ENCODE measurements at places on chromosomes 7 and 10. TPM values are rescaled to one million over a fixed set of nuclear protein-coding genes. Genes with fewer than 3 reads are reported as not detected.

DNA sequence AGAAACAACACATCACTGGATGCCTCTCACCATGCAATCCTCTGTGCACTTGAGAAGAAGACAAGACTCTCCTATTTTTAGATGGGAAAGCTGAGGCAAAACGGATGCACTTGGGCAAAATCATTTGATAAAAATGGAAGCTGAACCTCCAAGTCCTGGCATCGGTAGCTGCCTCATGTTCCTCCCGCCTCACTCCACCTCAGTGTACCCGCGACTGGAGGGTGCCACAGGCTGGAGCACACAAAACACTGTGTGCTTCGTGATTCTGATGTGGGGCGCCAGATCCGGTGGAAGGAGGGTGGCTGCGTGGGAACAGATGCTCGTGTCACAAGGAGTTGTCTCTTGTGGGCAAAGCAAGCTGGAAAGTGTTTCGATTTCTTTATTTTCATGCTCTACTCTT is 41.3 kb downstream of the TAS2R41 start:
- no peak overlapping the region for H3K27ac ChIP-seq
- no peak overlapping the region for H3K4me3 ChIP-seq
- H3K36me3 ChIP-seq = no peaks in the 10 kb centered on the region
- peaks cover 17% of the 10 kb centered on the region for H3K4me1 ChIP-seq
- no peak for DNase-seq
- no peaks in the 10 kb centered on the region for H3K27me3 ChIP-seq

GRCh38 chr10:34960983-34961382 is 129.2 kb downstream of the CUL2 start:
- H3K4me3 ChIP-seq = no peak overlapping the region

DNA sequence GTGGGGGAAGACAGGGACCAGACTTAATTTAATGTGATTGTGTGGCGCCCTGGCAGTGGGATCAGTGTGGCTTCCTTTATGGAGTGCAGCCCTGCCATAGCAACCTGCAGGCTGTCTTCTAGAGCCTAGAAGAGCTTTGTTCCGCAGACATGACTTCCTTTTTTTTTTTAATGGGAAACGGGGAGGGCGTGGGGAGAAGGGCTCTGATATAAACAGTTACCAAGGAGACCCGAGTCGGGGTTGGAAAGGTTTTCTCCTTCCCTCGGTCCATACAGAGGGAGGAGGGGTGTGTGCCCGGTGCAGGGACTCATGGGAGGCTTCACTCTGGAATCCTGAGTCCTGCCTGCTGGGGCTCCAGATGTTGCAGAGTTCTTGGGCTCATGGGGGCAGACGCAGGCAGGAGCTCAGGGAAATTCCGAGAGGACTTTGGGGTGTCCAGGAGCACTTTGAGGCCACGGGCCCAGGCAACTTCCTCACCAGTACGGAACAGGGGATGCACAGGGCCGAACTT is 26.9 kb downstream of the TMEM120A start:
- no peak overlapping the region for H3K4me3 ChIP-seq
- H3K36me3 ChIP-seq = no peaks in the 10 kb centered on the region
- DNase-seq = peak; percentile 71
- no peaks in the 10 kb centered on the region for H3K27me3 ChIP-seq
- H3K4me1 ChIP-seq = peaks cover 51% of the 10 kb centered on the region
- peak overlapping the region; percentile 32 for H3K27ac ChIP-seq

DNA sequence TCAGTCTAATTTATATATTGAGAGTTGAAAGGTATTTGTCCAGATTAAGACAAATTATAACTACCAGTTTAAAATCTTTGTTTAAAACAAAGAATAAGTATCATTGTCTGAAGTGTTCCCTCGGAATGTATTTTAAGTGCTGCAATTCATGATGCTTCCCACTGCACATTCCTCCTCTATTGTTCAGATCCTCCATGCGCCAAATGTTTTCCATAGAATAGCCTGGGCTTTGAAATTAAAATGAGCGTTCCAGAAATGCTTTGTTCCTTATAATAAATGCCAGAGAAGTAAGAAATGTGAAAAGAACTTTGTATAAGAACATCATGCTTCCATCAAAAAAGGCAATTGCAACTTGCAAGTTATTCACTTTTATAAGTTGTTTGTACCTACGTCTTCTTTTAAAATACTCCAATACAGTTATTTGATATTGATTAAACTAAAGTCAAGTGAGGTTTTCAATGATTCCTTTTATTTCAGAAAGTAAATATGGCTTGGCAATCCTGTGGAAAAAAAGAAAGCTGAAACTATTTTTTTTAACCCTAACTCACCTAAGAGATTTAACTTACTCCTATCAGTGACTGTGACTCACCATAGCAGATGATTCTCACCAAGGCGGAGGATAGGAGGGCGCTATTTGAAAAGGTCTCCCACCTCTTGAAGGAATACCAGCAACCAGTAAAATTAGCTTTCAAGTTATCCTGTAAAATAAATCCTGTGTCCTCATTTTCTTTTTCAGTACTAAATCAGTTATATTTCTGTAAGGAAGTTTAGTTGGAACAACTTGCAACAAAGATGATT is 85.8 kb downstream of the CTNNA3 start:
- no peak overlapping the region for H3K4me3 ChIP-seq
- no peak for DNase-seq
- no peaks in the 10 kb centered on the region for H3K4me1 ChIP-seq
- no peaks in the 10 kb centered on the region for H3K36me3 ChIP-seq

- H3K27ac ChIP-seq = no peak overlapping the region
- H3K36me3 ChIP-seq = no peaks in the 10 kb centered on the region
- no peak for DNase-seq
- H3K4me1 ChIP-seq = no peaks in the 10 kb centered on the region
These were observed 186.2 kb downstream of the MACC1 start for GRCh38 chr7:20030915-20031362.

DNA sequence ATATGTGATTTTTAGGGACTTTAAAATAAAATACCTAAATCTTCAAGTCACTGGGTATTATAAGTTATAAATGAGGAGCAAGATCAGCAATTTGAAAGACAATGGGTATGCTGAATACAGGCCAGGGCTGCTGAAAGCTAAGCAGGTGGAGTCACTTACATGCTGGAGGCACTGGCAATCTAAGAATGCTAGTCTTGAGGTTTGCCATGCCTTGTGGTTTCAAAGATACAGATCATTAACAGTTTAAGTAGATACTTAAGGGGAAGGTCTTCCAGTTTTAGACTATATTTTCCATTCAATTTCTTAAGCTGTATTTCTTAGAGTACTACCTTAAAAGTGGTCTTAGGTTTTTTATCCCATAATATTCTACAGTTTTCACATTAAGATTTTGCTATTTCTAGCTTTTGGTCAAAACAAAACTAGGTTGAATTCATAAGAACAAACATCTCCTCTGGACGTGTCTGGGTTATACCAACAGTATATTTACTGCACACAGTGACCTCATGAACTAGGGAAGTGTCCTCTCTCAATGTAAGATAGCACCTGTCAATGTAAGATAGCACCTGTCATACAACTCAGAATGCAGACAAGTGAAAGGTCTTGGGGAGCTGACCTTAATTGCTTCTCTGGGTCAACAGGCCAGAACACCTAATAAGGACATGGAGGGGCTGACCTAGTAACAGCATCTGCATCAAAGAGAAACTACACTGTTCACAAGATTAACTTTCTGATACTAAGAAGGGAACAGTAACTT is 2.0 kb downstream of the SRI start:
- H3K4me3 ChIP-seq = peak overlapping the region; percentile 83
- no peak overlapping the region for H3K27ac ChIP-seq
- H3K4me1 ChIP-seq = peaks cover 5% of the 10 kb centered on the region
- no peaks in the 10 kb centered on the region for H3K36me3 ChIP-seq

DNA sequence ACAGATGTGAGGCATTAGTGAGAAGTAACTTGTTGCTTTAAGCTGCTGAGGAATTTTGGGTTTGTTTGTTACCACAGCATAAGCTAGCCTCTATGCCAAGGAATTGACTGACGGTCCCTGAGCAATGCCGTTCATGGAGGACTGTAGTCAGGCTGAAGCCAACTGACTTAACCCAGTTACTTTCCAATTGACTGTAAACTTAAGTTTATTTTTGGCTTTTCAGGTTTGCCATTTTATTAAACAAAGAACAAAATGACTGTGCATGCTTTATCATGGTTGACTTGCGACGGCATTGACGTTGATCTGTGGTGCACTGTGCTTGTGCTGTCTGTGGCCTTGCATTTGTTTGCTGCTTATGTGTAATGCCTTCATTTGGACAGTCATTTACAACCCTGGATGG is 53.5 kb downstream of the DNAJB9 start:
- no peaks in the 10 kb centered on the region for H3K36me3 ChIP-seq
- no peaks in the 10 kb centered on the region for H3K4me1 ChIP-seq
- H3K27ac ChIP-seq = no peak overlapping the region
- DNase-seq = no peak
- no peak overlapping the region for H3K4me3 ChIP-seq

DNA sequence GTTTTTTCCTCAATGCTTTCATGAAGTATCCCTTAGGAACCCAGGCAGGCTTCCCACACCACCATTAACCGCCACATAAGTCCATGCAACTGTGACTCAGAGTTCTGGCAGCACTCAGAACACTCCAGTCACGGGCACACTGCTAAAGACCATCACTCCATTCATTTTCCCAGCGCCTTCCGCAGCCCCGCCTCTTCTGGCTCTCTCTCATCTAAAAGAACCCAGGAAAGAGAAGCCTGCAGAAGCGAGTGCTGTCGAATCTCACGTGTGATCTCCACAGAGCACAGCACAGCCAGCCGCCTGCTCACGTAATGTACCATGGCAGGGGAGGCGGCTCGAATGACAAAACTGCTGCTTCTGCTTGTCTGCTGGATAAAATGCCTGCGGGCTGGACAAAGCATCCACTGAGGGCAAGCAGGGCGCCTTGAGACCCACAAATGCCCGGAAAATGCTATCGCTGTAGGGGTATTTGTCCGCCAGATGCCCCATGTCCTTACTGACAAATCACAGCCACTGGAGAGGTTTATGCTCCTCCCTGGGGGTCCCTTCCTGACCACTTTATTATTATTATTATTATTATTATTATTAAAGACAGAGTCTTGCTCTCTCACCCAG is 1.8 kb downstream of the PSMG3 start:
- H3K27me3 ChIP-seq = no peaks in the 10 kb centered on the region
- no peak overlapping the region for H3K4me3 ChIP-seq
- DNase-seq = no peak

GRCh38 chr10:128071417-128071782 is 54.8 kb downstream of the MKI67 start:
- H3K27ac ChIP-seq = no peak overlapping the region
- no peak for DNase-seq
- no peaks in the 10 kb centered on the region for H3K27me3 ChIP-seq
- no peak overlapping the region for H3K4me3 ChIP-seq
- no peaks in the 10 kb centered on the region for H3K4me1 ChIP-seq

- DNase-seq = no peak
- no peak overlapping the region for H3K27ac ChIP-seq
- H3K27me3 ChIP-seq = no peaks in the 10 kb centered on the region
- no peak overlapping the region for H3K4me3 ChIP-seq
- H3K4me1 ChIP-seq = no peaks in the 10 kb centered on the region
These were observed 26.9 kb upstream of the EPHB6 start for GRCh38 chr7:142827951-142828500.

- DNase-seq = no peak
- no peaks in the 10 kb centered on the region for H3K4me1 ChIP-seq
- H3K27me3 ChIP-seq = no peaks in the 10 kb centered on the region
- no peak overlapping the region for H3K27ac ChIP-seq
- no peaks in the 10 kb centered on the region for H3K36me3 ChIP-seq
- H3K4me3 ChIP-seq = no peak overlapping the region
These were observed 85.0 kb downstream of the MPP7 start for GRCh38 chr10:28217848-28218247.

DNA sequence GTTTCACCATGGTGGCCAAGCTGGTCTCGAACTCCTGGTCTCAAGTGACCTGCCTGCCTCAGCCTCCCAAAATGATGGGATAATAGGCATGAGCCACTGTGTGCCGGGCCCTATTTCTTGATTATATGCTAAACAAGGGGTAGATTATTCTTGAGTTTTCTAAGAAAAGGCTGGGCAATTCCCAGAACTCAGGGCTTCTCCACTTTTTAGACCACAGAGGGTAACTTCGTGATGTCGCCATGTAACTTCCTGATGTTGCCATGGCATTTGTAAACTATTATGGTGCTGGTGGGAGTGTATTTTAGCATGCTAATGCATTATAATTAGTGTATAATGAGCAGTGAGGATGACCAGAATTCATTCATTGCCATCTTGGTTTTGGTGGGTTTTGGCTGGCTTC is 35.8 kb downstream of the OTUD1 start:
- H3K4me3 ChIP-seq = no peak overlapping the region
- no peaks in the 10 kb centered on the region for H3K4me1 ChIP-seq
- H3K27me3 ChIP-seq = no peaks in the 10 kb centered on the region
- no peak overlapping the region for H3K27ac ChIP-seq

DNA sequence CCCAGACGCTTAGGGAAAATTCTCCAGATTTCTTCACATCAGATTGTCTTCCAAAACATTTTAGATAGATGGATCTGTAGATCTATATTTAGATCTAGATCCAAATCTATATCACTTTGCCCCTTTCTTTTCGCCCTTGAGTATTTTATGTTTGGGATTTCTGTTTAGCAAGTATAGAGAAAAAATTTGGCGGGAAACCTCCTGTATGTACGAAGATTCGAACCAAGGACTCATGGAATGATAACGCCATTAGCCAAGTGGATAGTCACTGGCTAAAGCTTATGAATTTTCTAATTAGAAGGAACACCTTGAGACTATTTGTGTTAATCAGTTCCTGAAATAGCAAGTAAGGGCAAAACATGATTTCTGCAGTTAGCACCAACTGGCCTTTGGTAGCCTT is 1.2 kb downstream of the THNSL1 start:
- no peaks in the 10 kb centered on the region for H3K36me3 ChIP-seq
- no peak overlapping the region for H3K4me3 ChIP-seq
- peaks cover 2% of the 10 kb centered on the region for H3K4me1 ChIP-seq
- peak overlapping the region; percentile 88 for H3K27ac ChIP-seq
- no peaks in the 10 kb centered on the region for H3K27me3 ChIP-seq

Gene TUBGCP2
- total RNA-seq = 63.8 TPM

Gene PLCE1
- total RNA-seq = 9.7 TPM

Gene STEAP1B
- 0.46 TPM for total RNA-seq

Gene ADIRF
- 417 TPM for total RNA-seq

Gene UCMA
- 0.38 TPM for total RNA-seq

Gene ZNF511
- 38.8 TPM for total RNA-seq

Measured in ovary (tissue), 10 donors.